Effector memory CD8-positive, alpha-beta T cell (primary cell): ENCODE measurements at places on chromosomes 7 and 10.

DNA sequence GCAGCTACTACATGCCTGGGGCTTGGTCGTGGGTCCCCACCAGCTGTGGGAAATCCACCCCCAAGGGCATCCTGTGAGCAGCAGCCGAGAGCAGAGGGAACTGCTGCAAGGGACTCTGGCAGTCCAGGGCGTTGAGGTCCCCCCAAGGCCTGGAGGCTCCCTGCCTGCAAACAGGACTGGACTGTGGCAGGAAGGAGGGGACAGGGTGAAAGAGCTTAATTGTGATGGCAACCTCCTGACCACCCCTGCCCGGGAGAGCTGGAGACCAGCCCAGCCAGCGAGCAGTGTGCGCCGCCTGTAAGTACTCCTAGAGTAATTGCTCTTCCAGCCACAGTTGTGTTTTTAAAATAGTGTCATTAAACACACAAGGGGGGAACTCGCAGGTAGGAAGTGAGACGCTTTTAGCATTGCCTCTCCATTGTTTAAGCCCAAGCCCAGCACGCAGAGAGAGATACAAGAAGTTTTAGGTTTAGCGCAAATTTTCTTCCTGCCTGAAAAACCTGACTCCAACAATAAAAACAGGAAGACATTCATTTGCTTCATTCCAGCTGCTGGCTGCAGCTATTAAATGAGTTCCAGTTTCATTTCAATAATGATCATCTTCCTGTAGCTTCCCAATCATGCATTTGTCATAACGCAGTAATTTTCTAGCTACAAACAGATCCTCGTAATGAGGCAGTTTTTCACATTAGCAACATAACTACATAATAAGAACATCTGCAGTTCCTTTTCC is 111.1 kb downstream of the EBF3 start:
- peaks cover 7% of the 10 kb centered on the region for H3K27me3 ChIP-seq
- H3K4me1 ChIP-seq: no peaks in the 10 kb centered on the region
- H3K4me3 ChIP-seq: no peak overlapping the region
- H3K36me3 ChIP-seq: no peaks in the 10 kb centered on the region

- H3K36me3 ChIP-seq: no peaks in the 10 kb centered on the region
- H3K4me3 ChIP-seq: no peak overlapping the region
- no peaks in the 10 kb centered on the region for H3K27me3 ChIP-seq
- no peak overlapping the region for H3K27ac ChIP-seq
- DNase-seq: no peak
- no peaks in the 10 kb centered on the region for H3K4me1 ChIP-seq
Observed at GRCh38 chr7:31495653-31496052, 18.2 kb upstream of the ITPRID1 start.

- no peak overlapping the region for H3K4me3 ChIP-seq
- no peaks in the 10 kb centered on the region for H3K4me1 ChIP-seq
- H3K27ac ChIP-seq: no peak overlapping the region
Observed at GRCh38 chr7:31735991-31736982, 49.3 kb downstream of the PPP1R17 start.

GRCh38 chr7:151014950-151015349 is 9.3 kb downstream of the ATG9B start:
- no peak for DNase-seq
- peaks cover 40% of the 10 kb centered on the region for H3K36me3 ChIP-seq
- H3K4me3 ChIP-seq: peak overlapping the region; percentile 84
